H1 (cell line): ENCODE measurements at places on chromosomes 11 and 22. TPM values are rescaled to one million over a fixed set of nuclear protein-coding genes. Genes with fewer than 3 reads are reported as not detected.

GRCh38 chr22:24063361-24063760 is 52.3 kb downstream of the CABIN1 start:
- no peak overlapping the region for H3K4me3 ChIP-seq
- H3K27me3 ChIP-seq = no peaks in the 10 kb centered on the region
- peaks cover 53% of the 10 kb centered on the region for H3K36me3 ChIP-seq

GRCh38 chr22:39383841-39384625 is 15.5 kb upstream of the TAB1 start:
- no peaks in the 10 kb centered on the region for H3K36me3 ChIP-seq
- H3K4me3 ChIP-seq = no peak overlapping the region
- DNase-seq = no peak

DNA sequence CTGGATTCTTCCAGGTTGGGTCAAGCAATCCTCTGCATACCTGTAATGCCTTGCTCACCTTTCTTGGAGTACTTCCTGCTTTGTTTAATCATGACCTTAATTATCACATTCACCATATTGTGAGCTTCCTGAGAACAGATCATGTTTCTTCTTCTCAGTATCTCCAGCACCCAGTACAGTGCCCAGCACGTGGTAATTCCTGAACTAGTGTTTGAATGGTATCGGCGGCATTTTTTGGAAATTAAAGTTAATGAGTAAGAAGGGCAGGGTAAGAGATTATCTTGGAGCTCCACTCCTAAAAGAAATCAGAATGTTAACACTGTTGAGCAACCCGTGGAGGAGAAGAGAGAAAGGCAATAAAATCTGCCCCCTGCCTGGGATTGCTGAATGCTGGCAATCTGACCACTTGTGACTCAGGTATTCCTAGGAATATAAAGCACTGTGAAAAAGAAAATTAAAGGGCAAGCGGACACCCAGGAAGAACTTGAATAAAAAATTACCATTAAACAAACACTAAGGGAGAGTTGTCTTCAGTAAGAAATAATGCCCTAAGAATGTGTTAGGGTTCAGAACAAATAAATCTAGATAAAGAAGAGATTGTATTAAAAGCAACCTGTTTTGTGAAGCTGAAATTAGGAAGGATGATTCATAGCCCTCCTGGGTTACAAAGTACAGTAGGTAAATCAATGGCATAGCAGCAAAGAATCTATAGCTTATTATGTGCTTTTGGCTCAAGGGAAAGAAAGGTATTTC is 92.9 kb downstream of the PDHX start:
- H3K27ac ChIP-seq = no peak overlapping the region
- no peaks in the 10 kb centered on the region; the same call in 1 of the 2 replicates for H3K4me1 ChIP-seq
- DNase-seq = no peak

DNA sequence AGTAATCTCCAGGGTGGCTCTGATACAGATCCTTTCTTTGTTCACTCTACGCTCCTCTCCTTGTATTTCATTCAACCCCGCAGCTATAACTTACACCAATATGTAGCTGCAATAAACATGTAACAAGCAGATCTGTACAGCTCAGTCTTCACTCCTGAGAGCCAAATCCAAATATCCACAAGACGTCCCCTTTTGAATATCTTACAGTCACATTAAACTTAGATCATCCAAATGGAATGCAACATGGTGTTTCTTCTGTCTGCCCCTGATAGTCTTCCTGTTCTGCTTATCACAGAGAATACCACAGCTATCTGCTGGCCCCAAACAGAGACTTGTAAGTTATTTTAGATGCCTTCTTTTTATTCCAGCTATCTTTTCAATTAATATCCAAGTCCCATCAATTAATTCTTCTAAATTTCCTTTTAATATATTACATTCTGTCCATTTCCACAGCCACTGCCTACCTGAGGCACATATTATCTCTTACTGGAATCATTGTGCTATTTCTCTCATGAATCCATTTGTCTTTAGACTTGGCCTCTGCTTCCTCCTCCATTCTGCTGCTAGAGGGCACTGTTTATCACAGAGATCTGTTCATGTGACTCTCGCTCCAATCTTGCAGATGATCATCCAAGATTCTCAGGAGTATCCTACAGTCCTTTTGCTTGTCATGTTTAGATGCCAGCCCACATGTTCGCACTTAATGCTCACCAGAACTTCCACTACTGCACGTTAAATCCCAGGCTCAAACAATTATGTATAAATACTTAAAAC is 908.6 kb downstream of the NTM start:
- H3K4me3 ChIP-seq = no peak overlapping the region
- peaks cover 2% of the 10 kb centered on the region for H3K4me1 ChIP-seq
- DNase-seq = no peak

DNA sequence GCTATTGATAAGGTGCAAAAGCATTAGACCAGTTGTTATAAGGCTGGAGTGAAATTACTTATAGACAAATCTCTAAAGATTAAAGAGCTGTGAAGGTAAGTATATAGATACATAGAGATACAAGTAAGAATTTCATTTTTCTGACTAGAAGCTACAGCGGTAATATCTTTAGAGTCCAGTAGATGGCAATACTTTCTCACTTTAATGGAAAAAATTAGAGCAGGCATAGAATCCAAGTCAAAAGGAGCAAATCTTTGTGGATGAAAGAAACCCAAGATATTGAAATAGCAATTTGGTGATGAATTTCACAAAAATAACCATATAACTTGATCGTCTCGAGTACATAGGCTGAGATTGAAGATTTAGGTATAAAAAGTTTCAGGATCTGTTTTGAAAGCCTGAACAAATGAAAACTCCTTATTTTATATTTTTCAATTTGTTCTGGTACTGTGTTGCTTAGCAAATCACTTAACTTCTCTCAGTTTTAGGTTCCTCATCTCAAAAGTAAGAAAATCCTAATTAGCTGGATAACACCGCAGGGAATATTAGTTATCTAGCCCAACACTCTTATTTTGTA is 81.9 kb downstream of the UVRAG start:
- no peaks in the 10 kb centered on the region for H3K36me3 ChIP-seq
- H3K4me3 ChIP-seq = no peak overlapping the region
- no peak overlapping the region for H3K27ac ChIP-seq
- no peaks in the 10 kb centered on the region for H3K4me1 ChIP-seq
- DNase-seq = no peak

DNA sequence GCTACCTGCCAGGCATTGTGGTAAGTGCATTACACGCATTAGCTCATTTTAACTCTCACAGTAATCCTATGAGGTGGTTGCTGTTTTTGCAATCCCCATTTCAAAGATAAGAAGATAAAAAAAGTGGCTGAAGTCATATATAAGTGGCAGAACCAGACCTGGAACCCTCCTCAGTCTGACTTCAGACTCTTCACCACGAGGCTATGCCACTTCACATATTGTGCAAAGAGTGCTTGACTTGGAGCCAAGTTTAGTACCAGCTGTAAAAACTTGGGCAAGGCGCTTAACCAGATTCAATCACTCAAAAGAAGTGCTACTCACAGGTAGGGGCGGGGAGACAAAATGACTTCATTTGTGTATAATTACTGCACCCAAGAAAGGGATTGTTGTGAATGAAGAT is 15.3 kb downstream of the BPIFC start:
- no peaks in the 10 kb centered on the region for H3K36me3 ChIP-seq
- H3K27ac ChIP-seq = no peak overlapping the region
- H3K27me3 ChIP-seq = no peaks in the 10 kb centered on the region
- H3K4me3 ChIP-seq = no peak overlapping the region
- no peak for DNase-seq

DNA sequence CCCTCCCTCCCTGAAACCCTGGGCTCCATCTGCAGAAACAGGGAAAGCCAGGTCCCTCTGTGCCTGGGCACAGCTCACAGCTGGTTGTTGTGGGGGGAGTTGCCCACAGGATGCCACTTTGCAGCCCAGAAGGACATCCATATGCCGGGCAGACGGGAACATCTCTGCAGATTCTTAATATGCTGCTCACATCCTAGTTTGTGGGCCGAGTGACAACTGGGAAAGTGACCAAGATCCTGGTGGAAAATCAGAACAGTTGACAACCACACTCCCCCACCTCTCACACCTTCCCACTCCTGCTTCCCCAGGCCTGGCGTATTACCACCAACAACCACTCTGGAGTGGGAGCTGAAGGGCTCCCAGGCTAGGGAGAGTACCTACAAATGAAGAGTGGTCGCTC is 7.3 kb upstream of the SCGB1A1 start:
- no peak overlapping the region for H3K27ac ChIP-seq
- no peaks in the 10 kb centered on the region for H3K27me3 ChIP-seq
- H3K4me1 ChIP-seq = no peaks in the 10 kb centered on the region
- DNase-seq = no peak
- no peaks in the 10 kb centered on the region for H3K36me3 ChIP-seq
- no peak overlapping the region for H3K4me3 ChIP-seq

- no peaks in the 10 kb centered on the region for H3K27me3 ChIP-seq
- H3K4me1 ChIP-seq = peaks cover 4% of the 10 kb centered on the region; the same call in 1 of the 2 replicates
- DNase-seq = no peak
- no peaks in the 10 kb centered on the region for H3K36me3 ChIP-seq
- H3K27ac ChIP-seq = no peak overlapping the region
These were observed 87.2 kb upstream of the CADM1 start for GRCh38 chr11:115591380-115591779.

DNA sequence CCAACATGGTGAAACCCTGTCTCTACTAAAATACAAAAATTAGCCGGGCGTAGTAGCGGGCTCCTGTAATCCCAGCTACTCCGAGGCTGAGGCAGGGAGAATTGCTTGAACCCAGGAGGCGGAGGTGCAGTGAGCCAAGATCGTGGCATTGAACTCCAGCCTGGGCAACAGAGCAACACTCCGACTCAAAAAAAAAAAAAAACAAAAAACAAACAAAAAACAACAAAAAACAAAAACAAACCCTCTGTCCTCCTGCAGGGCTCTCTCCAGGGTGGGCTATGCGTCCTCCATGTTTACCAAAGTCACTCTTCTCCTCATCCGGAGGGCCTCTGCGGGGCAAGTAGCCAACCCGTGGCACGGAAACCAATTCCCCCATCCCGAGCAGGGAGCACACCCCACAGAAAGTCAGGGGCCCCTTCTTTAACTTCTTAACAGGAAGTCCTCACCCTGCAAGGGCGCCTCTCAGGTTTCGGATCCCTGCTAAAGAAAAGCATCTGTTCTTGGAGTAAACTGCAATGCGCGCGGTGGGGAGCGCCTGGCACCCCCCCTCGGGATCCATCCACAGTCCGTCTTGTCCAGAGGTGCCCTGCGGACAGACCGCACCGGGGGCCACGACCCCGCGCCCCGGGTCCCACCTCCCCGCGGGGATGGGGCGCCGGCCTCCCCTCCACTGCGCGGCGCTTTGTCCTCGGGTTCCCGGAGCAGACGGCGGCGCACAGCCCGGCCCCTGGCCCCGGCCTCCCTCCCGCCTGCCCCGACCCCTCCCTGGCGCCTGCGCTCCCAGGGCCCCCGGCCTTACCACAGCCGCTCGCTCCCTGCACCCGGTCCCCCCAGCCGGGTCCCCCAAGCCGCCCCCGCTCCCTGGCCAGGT is 712 bp downstream of the CERK start:
- no peaks in the 10 kb centered on the region for H3K27me3 ChIP-seq
- H3K4me3 ChIP-seq = peak overlapping the region; percentile 75

DNA sequence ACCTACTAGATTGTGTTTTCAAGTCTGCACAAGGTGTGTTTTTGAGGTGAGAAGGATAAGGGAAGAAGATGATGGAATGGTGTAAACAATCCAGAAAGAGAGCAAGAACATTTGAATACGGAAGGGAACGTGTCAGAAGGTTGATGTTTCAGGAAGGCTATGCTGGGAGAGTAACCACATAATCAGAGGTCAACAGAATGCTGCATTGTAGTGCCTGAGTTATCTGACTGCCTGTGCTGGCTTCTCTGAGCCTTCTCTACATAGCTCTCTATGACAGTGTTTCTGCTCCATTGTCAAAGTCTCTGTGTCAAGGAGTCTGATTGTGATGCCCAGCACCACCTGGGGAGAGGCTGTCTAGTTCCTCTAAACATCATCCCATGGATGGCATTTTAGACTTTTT is 74.1 kb downstream of the CYB5R2 start:
- H3K4me1 ChIP-seq = no peaks in the 10 kb centered on the region
- no peak for DNase-seq
- H3K27me3 ChIP-seq = no peaks in the 10 kb centered on the region

DNA sequence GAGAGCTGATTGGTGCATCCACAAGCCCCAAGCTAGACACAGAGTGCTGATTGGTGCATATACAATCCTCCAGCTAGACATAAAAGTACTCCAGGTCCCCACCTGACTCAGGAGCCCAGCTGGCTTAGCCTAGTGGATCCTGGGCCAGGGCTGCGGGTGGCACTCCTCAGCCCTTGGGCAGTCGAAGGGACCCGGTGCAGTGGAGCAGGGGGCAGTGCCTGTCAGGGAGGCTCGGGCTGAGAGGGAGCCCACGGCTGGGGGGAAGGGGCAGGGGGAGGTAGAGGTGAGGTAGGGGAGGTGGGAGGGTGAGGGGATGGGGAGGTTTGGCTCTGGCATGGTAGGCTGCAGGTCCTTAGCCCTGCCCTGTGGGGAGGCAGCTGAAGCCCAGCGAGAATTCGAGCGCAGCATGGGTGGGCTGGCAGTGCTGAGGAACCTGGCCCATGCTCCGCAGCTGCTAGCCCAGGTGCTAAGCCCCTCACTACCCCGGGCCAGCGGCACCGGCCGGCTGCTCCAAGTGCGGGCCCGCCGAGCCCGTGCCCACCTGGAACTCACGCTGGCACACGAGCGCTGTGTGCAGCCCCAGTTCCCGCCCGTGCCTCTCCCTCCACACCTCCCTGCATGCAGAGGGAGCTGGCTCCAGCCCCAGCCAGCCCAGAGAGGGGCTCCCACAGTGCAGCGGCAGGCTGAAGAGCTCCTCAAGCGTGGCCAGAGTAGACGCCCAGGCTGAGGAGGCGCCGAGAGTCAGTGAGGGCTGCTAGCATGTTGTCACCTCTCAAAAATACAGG is 742.8 kb downstream of the FAM181B start:
- H3K27ac ChIP-seq = no peak overlapping the region
- no peak for DNase-seq
- no peaks in the 10 kb centered on the region for H3K36me3 ChIP-seq
- no peak overlapping the region for H3K4me3 ChIP-seq
- no peaks in the 10 kb centered on the region for H3K4me1 ChIP-seq

- H3K36me3 ChIP-seq = no peaks in the 10 kb centered on the region
- H3K4me1 ChIP-seq = no peaks in the 10 kb centered on the region; the same call in 1 of the 2 replicates
- DNase-seq = no peak
These were observed 9.6 kb upstream of the EED start for GRCh38 chr11:86234831-86235461.

GRCh38 chr11:134206185-134206584 is 17.6 kb downstream of the NCAPD3 start:
- no peak overlapping the region for H3K27ac ChIP-seq
- no peak overlapping the region for H3K4me3 ChIP-seq
- peaks cover 48% of the 10 kb centered on the region for H3K36me3 ChIP-seq
- H3K4me1 ChIP-seq = no peaks in the 10 kb centered on the region
- DNase-seq = no peak

- no peak overlapping the region for H3K4me3 ChIP-seq
- H3K4me1 ChIP-seq = no peaks in the 10 kb centered on the region
- no peak overlapping the region for H3K27ac ChIP-seq
- no peaks in the 10 kb centered on the region for H3K36me3 ChIP-seq
- no peak for DNase-seq
These were observed 181.1 kb downstream of the HIPK3 start for GRCh38 chr11:33438301-33438700.

The UPK3A gene
- 0.35 TPM in 1 of 2 replicates, not detected in the other for total RNA-seq

The CYB561A3 gene
- total RNA-seq = 29.6 and 32.5 TPM in 2 replicates

The CAVIN3 gene
- 17.7 and 20.4 TPM in 2 replicates for total RNA-seq

The TMPRSS13 gene
- total RNA-seq = 0.29 and 0.61 TPM in 2 replicates

The ADM2 gene
- 7.5 and 8.0 TPM in 2 replicates for total RNA-seq

The MMP3 gene
- not detected in 2 replicates for total RNA-seq

The PRG2 gene
- not detected in 2 replicates for total RNA-seq

The CYB5R2 gene
- 50.4 and 53.0 TPM in 2 replicates for total RNA-seq
